Renal pelvis (tissue), 12 donors: ENCODE measurements at places on chromosomes 16 and 17.

DNA sequence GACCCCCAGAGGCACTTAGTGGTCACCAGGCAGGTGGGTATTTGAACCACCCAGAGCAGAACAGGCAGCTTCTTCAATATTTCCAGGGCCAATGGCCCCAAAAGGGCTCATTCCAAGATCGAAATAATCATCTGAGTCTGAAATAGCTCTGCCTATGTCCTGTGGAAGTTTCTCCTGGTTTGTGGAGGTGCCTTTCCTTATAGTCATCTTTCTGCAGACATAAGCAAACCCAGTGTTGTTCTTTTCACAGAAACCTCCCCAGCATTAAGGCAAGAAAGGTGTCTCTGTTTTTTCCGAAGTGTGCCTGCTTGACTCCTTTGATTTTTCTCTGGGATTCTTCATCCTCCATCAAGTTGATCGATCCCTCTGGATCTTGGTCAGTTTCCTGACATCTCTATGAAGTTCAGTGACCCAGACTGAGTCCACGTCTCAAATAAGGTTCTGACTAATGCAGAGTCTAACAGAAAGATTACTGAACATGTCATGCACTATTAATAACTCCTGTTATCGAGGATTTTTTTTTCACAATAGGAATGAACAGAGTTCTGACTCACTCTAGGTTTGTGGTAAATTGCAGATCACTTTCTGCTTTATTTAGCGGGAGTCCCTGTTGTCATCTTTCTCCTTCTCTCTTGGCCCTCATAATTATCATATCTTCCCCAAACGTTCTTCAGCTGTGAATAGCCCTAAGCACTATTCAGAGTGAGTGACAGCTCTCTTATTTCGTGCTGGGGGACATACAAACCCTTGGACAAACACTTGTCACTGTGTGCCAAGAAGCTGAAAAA, 1.5 kb downstream of the LRRC3C start:
- DNase-seq = no peak

GRCh38 chr17:29155227-29155965, 24.8 kb downstream of the MYO18A start:
- no peak for DNase-seq

DNA sequence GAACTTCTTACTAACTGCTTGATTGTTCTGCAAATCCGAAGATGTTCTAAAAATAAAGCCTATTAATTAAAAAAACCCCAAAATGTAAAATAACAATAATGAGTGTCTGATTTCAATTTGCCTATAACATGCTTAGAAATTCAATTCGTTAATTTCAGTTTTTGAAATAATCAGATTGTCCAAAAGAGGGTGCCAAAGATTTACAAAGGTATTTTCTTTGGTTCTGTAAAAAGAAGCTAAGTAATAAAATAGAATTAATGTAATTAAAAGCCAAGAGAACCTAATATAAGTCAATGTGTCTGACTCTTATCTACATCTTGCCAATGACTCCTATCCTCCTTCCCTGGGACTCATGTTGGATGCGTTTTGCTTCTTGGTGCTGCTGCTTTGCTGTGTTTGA, 75.0 kb upstream of the CPHXL start:
- DNase-seq = no peak

DNA sequence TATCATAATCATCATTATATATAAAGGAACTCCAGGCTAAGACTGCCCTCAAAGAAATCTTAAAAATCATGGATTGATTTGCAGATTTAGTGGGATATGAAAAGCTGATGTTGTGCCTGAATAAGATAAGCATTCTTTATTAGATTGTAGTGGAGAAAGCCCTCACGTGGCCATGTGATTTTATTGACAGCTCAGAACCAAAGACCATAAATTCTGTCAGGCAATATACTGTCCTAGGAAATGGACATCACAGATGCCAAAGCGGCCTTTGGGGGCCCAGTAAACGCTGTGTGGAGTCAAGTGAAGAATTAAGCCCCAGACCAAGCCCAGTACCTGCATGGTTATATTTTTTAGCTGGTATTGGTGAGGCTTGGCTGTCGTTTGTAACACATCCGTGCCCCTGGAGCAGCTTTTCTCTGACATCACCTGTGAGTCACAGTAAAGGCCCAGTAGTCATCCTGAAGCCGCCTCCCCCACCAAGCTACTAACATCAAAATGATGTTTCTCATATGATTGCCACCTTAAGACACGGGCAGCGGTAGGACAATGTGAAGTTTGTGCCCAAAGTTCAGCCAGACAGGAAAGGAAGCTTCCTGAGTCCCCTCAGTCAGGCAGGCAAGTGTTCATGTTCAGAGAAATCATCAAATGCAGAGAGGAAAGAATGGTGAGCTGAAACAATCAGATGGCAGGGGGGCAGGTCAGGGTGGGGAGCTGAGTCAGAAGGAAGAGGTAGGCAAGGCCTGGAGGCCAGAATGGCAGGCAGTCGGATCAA, 209.4 kb downstream of the IRX3 start:
- no peak for DNase-seq

GRCh38 chr17:57535249-57535966, 209.7 kb downstream of the CCDC182 start:
- DNase-seq = no peak

DNA sequence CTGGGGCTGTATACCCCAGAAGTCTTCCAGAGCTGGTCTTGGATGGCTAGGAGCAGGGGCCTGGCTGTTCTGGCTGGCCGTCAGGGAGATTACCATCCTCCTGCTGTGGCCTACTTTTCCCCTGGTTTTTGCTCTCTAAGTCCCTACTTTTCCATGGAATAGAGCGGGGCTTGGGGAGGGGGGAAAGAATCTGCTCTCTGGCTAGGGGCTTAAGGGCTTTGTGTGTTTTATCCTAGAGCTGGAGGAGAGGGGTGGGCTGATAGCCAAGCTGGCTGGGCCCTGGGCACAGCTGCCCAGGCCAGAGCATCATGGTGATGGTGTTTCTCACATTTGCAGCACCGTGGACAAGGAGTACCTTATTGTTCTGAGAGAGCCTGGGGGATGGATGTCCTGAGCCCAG, 3.6 kb downstream of the NRN1L start:
- DNase-seq = no peak

DNA sequence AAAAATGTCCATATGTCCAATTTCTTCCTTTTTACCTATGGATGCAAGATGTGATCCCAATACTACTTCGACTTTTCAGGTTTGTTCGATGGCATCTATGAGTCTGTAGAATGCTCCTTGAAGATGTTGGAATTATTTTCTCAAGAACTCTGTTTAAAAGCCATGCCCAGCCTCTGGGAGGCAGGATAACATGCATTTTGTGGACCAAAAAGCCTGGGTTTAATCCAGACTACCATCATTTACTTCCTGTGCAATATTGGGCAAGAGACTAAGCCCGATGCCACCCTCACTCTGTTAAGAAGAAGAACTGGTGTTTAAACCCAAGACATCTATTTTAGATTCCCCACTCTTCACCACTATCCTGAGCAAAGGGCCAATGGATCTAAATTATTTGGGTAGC, 42.8 kb upstream of the SALL1 start:
- DNase-seq = no peak

DNA sequence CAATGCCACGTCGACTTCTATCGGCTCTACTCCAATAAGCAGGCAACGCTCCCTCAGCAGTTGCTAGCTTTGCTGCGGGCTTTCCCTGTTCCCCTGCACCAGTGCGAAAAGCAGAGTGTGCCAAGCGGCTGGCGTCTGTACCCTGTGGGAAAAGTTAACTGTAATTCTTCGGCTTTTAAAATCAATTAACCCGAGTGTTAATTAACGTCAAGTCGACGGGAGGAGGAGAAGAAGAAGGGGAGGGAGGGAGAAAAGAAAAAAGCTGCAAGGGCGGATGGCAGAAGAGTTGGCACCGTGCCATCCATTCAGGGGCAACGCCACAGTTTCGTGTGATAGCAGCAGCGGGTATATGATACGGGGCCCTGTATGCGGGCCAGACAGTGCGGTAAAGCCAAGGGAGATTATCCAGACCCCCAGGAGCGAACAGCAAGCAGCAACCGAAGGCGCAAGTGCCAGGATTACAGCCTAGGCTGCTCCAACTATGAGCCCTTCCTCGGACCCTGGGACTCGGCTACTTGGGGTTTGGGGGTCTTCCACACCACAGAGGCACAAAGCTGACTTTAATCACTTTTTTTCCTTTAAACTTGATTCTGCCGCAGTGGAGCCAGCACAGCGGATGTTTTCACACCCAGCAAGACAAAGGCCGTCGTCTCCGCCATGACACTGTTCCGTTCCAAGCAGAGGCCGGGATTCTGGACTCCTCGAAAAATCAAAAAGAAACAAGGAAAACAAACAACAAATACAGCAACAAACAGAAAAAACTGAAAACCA, 253.8 kb upstream of the PMFBP1 start:
- DNase-seq = no peak
